ENCODE measurements at places on chromosomes 2 and 18. TPM values are rescaled to one million over a fixed set of nuclear protein-coding genes. Genes with fewer than 3 reads are reported as not detected.

Gene TXNDC2
- polyA plus RNA-seq, result not detected

Gene VWC2L
- not detected for polyA plus RNA-seq

Gene VIT
- not detected for polyA plus RNA-seq

Gene AKAIN1
- not detected for polyA plus RNA-seq

Gene MC5R
- not detected for polyA plus RNA-seq

Gene TXNL4A
- 229 TPM for polyA plus RNA-seq

Gene TAF1B
- 5.3 TPM for polyA plus RNA-seq

Gene RNU2-63P
- polyA plus RNA-seq, result not detected

Gene CXCR1
- polyA plus RNA-seq, result not detected

Gene CYP27C1
- not detected for polyA plus RNA-seq

Gene SLC9A4
- polyA plus RNA-seq, result not detected

Gene ZNF532
- 4.6 TPM for polyA plus RNA-seq

Gene TRABD2A
- polyA plus RNA-seq, result 10.0 TPM

Gene GPN1
- 50.3 TPM for polyA plus RNA-seq

Gene DSEL
- 0.11 TPM for polyA plus RNA-seq

Gene ST3GAL5
- polyA plus RNA-seq, result 21.8 TPM

Gene OSBPL6
- not detected for polyA plus RNA-seq

Gene ANKRD44
- 150 TPM for polyA plus RNA-seq

Gene INHA
- not detected for polyA plus RNA-seq

Gene LOXHD1
- not detected for polyA plus RNA-seq

Gene SCN3A
- 18.1 TPM for polyA plus RNA-seq

Gene MOGAT1
- not detected for polyA plus RNA-seq

Gene AGXT
- not detected for polyA plus RNA-seq

Gene ACMSD
- not detected for polyA plus RNA-seq

Gene COL4A3
- 0.08 TPM for polyA plus RNA-seq

Gene DPYSL5
- not detected for polyA plus RNA-seq

Gene SERPINB3
- not detected for polyA plus RNA-seq

Gene CAPN14
- 1.1 TPM for polyA plus RNA-seq

Gene NPHP1
- polyA plus RNA-seq, result not detected

Gene CD28
- 0.13 TPM for polyA plus RNA-seq

Gene ALPI
- polyA plus RNA-seq, result not detected

Gene CDCA7
- 0.54 TPM for polyA plus RNA-seq

Gene TUBA3D
- not detected for polyA plus RNA-seq

Gene MALL
- polyA plus RNA-seq, result not detected

Gene AMER3
- not detected for polyA plus RNA-seq

Gene NFATC1
- polyA plus RNA-seq, result 46.9 TPM

Gene ANKRD30BL
- not detected for polyA plus RNA-seq

Gene CENPA
- polyA plus RNA-seq, result not detected

Gene NEB
- polyA plus RNA-seq, result 0.10 TPM

Gene CRYGC
- not detected for polyA plus RNA-seq

Gene MYO7B
- polyA plus RNA-seq, result 14.3 TPM

Gene GCFC2
- polyA plus RNA-seq, result 34.3 TPM

Gene MAP4K4
- polyA plus RNA-seq, result 36.0 TPM

Gene HDHD2
- polyA plus RNA-seq, result 56.6 TPM

Gene MOB4
- polyA plus RNA-seq, result 55.0 TPM

Gene CDK5R2
- not detected for polyA plus RNA-seq

Gene GMPPA
- 18.2 TPM for polyA plus RNA-seq

Gene VWA3B
- not detected for polyA plus RNA-seq

Gene PASK
- 3.9 TPM for polyA plus RNA-seq

Gene EVX2
- not detected for polyA plus RNA-seq

Gene CPLX4
- polyA plus RNA-seq, result not detected

Gene OR6B2
- not detected for polyA plus RNA-seq

Gene KATNAL2
- 1.2 TPM for polyA plus RNA-seq

All from naive B cell (primary cell).